ENCODE measurements at places on chromosomes 4 and X.

GRCh38 chr4:107349266-107349665 is 313.2 kb upstream of the DKK2 start:
- no peak for DNase-seq

DNA sequence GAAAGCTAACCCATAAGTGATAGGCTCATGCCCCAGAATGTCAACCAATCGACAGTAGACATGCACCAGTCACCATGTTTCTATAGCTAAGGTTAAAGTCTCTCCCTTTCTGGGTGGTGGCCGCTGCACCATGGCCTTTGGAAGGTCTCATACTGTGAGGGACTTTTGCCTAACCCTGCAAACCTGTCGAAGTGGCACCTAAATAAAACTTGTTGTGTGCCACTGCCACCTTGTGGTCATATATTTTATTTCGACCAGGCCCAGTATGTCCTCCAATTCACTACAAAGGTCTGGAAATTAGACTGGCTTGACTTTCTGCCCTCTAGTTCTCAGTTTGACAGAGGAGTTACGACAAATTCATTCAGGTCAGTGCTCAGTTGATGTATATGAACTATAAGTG is 163.1 kb downstream of the SMARCA1 start:
- DNase-seq: peak; percentile 46

- peak; percentile 30 for DNase-seq
Measured at GRCh38 chrX:48025561-48025960, 18.8 kb downstream of the SPACA5 start.

- DNase-seq: no peak
Measured at GRCh38 chr4:150960818-150961217, 54.3 kb downstream of the LRBA start.

- peak; percentile 23 for DNase-seq
Measured at GRCh38 chr4:8123389-8123788, 35.2 kb downstream of the ABLIM2 start.

GRCh38 chr4:26931966-26932365 is 71.3 kb downstream of the STIM2 start:
- DNase-seq: no peak

- DNase-seq: no peak
Measured at GRCh38 chr4:168609369-168609768, 112.5 kb downstream of the PALLD start.

DNA sequence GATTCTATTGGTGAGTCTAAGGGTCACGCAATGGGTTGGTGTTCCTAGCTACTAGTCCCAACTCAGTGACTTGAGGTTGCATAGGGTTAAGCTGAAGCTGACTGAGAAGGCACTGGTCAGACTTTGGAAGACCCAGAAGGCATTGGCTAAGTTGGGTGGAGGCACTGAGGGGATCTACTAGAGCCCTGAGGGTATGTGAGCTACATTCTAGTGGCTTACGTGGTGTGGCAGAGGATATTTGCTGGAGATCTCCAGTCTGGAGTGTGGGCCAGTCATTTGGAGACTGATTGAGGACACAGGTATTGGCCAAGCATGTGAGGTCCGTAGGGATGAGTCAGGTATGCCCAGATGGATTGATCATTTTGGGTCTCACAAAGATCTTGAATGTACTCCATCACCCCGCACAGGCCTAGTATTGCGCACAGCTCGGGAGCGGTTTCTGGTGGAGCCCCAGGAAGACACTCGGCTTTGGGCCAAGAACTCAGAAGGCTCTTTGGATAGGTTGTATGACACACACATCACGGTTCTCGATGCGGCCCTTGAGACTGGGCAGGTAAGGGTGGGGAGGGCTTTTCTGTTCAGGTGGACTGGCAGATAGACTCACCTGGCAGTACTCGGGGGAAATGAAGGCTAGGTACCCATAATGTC is 7.2 kb downstream of the USP11 start:
- no peak for DNase-seq

- DNase-seq: no peak
Measured at GRCh38 chrX:111402344-111402743, 9.6 kb downstream of the DCX start.

DNA sequence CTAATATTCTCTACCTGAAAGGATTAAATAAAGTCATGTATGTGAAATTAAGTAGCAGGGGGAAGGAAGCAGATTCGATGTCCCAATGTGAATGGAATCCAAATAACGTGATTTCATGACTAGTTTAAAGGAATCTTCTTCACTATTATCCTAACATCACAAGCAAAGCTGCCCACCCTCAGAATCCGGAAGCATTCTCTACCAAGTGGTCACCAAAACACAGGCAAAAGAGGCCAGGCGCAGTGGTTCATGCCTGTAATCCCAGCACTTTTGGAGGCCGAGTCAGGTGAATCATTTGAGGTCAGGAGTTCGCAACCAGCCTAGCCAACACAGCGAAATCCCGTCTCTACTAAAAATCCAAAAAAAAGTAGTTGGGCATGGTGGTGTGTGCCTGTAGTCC is 212.9 kb downstream of the LDB2 start:
- no peak for DNase-seq

GRCh38 chr4:155187989-155188388 is 20.4 kb upstream of the NPY2R start:
- no peak for DNase-seq

GRCh38 chr4:104334410-104334809 is 160.3 kb downstream of the CXXC4 start:
- DNase-seq: no peak

DNA sequence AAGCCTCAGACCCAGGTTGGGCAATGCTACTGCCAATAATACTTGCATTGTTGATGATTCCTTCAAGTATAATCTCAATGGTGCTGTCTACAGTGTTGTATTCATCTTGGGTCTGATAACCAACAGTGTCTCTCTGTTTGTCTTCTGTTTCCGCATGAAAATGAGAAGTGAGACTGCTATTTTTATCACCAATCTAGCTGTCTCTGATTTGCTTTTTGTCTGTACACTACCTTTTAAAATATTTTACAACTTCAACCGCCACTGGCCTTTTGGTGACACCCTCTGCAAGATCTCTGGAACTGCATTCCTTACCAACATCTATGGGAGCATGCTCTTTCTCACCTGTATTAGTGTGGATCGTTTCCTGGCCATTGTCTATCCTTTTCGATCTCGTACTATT is 7.4 kb downstream of the LPAR4 start:
- DNase-seq: no peak

- no peak for DNase-seq
Measured at GRCh38 chr4:163317110-163317509, 15.3 kb downstream of the NPY1R start.

- DNase-seq: no peak
Measured at GRCh38 chrX:151870602-151871001, 42.1 kb upstream of the MAGEA4 start.

DNA sequence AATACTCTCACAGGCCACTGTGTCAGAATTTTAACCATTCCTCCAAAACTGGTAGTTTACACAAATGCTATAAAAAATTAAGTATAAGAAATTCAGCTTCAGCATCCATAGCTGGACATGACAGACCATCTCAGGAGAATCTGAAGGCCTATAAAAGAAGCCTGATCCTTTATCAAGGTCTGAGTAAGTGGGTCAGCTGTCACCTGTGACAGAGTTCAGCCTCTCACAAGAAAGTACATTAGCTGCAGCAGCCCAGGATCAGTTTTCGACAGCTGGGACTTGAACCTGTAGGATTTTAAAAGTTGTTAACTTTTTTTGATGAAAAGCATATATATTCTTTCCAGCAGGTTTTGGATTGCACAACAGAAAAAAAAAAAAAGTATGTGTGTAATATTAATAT is 60.7 kb downstream of the PPP3CA start:
- DNase-seq: no peak

GRCh38 chr4:135267148-135267865 is 1065.7 kb upstream of the PABPC4L start:
- DNase-seq: no peak

DNA sequence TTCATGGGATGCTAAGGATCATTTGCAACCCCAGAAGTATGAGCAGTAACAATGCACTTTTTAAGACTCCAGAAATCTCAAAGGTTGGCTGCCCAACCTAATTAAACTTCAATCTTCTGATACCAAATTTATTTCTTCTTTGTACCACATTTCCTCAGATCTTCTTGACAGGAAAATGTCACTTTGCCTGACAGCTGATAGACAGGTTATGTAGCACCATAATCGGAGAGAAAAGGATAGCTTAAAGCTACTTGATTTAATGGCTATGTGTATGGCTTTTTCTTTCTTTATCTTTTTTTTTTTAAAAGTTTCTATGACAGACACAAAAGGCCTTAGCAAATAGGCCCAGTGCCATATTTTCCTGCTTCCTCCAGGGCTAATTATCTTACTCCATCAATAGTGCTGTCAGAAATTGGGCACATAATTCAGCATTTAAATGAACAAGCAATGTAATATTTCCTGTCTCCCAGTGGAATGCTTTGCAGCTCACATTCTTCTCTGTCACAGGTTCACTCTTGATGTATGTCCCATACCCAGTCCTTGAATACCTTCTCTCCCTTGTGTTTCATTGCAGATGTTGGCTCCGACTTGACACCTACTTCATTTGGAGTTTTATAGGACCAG is 795.7 kb downstream of the ADGRL3 start:
- DNase-seq: no peak

- DNase-seq: no peak
Measured at GRCh38 chr4:22471999-22472461, 43.8 kb downstream of the ADGRA3 start.

DNA sequence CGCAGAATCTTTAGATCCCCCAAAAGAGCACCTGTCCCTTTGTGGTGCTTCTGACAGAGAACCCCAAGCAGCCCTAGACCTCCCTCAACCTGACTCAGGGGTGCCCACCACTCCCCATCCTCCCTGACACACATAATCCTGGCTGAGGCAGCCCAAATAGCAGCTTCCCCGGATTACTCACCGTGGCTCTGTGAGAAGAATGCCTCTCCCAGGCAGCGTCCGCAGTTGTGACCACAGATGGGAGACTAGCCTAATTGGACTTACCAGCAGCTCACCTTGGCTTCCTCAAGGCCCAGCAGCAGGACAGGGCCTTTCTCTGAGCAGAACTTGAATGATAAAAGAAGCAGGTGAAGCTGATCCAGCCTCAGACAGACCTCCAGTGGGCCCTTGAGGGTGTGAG is 10.3 kb upstream of the ODAPH start:
- DNase-seq: no peak

DNA sequence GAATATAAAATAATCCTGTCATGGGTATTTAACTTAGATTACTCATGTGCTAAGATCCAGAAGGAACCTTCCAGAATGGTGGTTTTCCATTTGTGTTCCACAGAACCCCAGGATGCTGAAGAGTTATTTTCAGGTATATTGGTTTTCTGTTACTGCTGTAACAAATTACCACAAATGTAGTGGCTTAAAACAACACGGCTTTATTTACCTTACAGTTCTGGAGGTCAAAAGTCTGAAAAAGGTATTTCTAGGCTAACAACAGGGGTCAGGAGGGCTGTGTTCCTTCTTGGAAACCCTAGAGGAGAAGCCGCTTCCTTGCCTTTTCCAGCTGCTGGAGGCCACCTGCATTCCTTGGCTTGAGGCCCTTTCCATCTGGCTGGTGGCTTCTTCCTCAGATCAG is 57.9 kb upstream of the HPSE start:
- no peak for DNase-seq

GRCh38 chr4:24722026-24722568 is 73.3 kb upstream of the SOD3 start:
- DNase-seq: no peak

DNA sequence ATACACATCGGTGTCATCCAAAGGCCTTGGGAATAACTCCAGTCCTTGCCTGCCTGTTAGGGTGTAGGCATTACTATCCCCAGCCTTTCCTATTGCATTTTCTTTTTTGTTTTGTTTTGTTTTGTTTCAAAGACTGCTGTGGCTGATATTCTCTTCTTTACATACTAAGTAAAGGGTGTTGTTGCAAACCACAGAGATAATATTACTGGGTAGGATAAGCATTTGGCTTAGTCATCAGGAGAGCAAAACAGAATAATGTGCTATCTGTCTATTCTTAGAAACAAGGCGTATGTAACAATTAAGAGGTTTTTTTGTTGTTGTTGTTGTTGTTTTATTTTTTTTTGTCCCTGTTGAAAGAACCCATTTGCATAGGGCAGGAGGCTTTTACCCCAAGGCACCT is 41.8 kb downstream of the UGT2B28 start:
- DNase-seq: no peak

DNA sequence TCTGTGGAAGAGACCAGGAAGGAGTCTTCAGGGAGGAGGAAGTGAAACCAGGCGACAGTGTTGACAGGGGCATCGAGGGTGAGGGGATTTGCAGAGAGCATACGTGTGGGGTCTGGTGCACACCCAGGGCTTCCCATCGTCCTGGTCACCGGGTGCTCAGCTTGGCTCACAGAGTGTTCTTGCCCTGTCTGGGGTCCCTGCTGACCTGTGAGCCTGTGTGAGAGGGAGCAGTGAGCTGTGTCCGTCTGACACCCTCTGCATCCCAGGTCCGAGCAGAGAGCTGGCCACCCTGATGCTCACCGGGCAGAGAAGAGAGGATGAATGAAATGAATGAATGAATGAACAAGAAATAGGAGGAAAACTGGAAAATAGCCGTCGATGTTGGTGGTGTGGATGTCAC is 46.5 kb downstream of the CPZ start:
- DNase-seq: no peak

DNA sequence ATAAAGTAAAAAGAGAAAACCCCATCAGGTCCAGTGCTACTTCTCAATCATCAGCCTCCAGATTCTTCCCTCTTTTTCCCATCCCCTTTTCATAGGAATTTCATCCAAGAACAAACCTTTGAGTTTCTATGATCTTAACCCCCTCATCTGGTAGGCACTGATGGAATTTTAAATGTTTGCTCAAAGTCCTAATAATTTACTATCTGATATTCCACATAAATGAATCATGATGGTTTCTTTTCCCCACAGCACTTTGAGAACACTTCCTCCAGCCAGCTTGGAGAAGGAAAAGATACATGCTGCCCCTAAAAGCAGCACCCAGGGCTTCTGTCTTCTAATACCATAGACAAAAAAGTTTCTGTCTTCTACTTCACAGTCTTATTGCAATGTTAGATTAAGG is 19.4 kb upstream of the KLHL8 start:
- no peak for DNase-seq

- DNase-seq: no peak
Measured at GRCh38 chr4:101156619-101157310, 190.6 kb downstream of the PPP3CA start.

GRCh38 chr4:37304612-37305011 is 60.1 kb downstream of the NWD2 start:
- no peak for DNase-seq

- DNase-seq: no peak
Measured at GRCh38 chr4:23747281-23747735, 142.5 kb downstream of the PPARGC1A start.
